ENCODE measurements at places on chromosomes 7 and 10.

DNA sequence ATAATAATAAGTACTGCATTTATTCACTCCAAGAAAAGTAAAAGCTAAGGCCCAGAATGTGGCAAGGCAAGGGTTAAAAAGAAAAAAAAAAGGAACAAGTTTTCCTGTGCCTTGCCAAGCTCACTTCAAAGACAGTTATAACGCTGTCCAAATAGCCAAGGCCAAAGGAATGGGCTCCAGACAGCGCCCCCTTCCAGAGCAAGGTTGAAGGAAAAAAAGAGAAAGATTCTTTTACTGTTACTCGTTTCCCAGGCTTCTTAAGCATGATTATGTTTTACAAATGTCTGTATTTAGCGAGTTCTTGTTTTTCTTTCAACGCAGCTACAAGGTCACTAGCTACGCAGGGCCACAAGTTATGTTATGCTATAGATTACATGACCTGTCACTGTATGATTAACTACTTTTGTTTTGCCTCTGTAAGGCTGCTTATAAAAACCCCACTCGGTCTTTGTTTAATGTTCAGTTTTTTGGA, 9.1 kb upstream of the EIF4H start:
- DNase-seq: no peak

GRCh38 chr10:43131906-43132305, 6.3 kb upstream of the CSGALNACT2 start:
- no peak for DNase-seq

- no peak for DNase-seq
Observed at GRCh38 chr10:98055841-98056516, 25.6 kb upstream of the CRTAC1 start.

GRCh38 chr10:26378861-26379294, 59.3 kb upstream of the APBB1IP start:
- DNase-seq: no peak

DNA sequence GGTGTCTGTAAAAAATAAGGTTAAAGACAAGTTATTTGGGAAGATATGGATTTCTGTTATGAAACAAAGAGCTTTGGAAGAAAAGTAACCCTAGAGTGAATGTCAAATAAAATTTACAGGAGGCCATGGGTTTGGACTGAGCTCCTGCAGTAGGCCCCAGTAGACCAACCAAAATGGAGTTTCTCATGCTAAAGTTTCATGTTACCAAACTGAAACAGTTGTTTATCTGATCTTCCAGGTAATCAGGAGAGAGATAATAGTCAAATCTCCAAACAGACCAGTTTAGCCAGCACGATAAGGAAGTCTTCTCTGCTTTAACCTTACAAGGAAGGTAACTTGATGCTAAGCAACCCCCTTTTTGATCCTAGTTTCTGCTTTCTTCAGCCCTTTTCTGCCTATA, 60.7 kb upstream of the ICA1 start:
- DNase-seq: no peak

GRCh38 chr7:5394264-5395105, 29.1 kb downstream of the TNRC18 start:
- DNase-seq: no peak

- no peak for DNase-seq
Observed at GRCh38 chr10:20817646-20818045, 79.5 kb downstream of the NEBL start.

GRCh38 chr7:85201209-85201608, 14.4 kb upstream of the SEMA3D start:
- no peak for DNase-seq

DNA sequence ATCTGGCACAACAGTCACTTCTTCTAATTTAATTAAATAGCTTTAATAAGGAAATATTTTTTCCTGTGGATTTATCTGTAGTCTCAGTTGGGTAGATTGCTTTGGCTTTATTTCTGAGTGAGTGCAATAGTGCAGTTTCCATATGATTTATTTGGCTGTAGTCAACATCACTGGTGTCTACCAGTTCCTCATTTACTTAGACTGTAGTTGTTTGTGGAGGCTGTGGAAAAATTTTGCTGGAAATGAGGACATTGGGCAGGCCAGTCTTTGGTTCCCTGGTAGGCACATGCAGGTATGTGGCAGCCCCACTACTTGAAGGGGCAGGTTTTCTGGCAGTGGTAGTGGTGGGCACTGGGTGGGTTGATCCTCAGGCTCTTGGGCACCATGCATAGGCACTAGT, 15.5 kb downstream of the TAS2R40 start:
- DNase-seq: no peak

DNA sequence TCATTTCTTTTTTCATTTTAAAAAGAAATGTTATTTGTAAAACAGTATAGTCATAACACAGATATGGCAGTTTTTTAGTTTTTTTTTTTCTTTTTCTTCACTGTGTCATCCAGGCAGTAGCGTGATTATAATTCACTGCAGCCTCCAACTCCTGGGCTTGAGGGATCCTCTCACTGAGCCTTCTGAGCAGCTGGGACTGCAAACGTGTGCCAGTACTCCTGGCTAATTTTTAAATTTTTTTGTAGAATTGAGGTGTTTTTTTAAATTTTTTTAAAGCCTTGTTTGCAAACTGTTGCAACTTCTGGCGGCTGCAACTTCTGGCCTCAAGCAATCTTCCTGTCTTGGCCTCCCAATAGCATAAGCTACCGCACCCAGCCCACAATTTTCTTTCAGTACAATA, 63.0 kb downstream of the HELLS start:
- DNase-seq: no peak

DNA sequence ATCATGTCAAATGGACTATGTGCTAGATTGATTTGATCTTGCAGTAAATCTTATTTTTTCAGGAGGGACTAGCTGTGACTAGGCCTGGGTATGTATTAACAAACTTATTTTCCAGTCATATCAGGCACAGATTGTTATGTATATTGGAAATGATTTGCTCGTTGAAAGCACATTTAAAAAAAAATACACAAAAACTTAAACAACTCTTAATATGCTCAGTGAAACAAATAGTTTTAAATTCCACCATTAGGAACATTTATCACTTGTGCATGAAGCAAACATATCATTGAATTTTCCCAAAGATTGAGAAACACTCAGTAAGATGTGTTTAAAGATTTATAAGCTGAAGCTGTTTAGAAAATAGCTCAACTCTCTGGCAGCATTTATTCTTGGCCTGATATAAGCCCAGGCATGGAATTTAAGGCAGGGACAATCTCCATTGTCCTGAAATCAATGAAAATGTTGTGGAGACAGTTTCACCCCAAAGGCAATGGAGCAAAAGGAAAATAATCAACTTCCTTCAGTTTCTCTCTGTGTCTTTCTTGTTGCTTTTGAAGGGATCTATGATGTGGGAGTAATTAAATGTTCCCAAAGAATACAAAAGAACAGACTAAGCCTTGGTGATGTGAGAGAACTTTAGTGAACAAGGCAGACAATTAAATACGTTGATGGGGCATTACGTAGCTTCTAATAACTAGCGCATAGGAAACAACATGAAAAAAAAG, 250.3 kb downstream of the GPR37 start:
- DNase-seq: no peak

- DNase-seq: peak; percentile 77
Observed at GRCh38 chr7:75762350-75762917, 9.6 kb downstream of the CCL26 start.

GRCh38 chr10:103775776-103776175, 79.6 kb downstream of the SH3PXD2A start:
- DNase-seq: peak; percentile 40

DNA sequence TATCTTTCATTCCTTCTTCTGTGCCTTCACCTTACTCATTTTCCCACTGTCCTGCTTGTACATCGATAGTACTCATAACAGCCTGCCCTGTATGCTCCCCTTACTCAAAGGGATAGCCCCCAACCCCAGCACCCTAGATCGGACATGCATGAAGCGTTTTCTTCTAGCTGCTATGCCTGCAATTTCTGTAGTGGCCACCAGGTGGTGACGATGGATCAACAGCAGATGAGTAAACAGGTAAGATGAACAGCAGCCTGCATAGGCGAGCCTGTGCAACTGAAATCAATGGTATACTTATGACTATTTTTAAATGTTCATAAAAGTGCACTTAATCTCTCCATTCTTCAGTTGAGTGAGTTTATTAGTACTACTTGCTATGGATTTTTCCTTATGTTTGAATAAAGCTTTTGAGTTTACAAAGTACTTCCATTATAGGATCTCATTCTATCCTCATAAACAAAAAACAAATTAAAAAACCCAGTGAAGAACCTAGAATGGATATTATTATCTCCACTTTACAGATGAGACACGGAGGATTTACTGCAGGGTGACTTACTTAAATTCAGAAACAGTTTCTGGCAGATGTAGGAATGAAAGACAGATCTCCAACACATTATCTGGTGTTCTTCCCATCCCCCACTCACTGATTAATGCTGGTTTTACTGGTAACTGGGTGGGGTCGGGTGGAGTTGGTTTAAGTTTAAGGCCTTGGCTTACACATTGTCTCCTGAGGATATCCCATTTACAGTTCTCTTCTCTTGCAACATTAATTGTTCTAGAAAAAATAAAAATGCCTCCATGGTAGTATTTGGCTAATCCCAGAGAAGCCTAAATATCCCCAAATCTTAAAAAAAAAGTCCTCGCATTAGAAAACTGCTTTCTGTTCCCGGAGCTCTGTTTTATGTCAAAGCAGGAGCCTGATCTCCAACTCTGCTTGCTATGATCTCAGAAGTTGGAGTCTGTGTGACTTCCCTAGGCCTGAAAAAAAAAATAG, 222.1 kb downstream of the GLI3 start:
- DNase-seq: peak; percentile 75

GRCh38 chr10:29276251-29276850, 12.5 kb upstream of the LYZL1 start:
- no peak for DNase-seq

DNA sequence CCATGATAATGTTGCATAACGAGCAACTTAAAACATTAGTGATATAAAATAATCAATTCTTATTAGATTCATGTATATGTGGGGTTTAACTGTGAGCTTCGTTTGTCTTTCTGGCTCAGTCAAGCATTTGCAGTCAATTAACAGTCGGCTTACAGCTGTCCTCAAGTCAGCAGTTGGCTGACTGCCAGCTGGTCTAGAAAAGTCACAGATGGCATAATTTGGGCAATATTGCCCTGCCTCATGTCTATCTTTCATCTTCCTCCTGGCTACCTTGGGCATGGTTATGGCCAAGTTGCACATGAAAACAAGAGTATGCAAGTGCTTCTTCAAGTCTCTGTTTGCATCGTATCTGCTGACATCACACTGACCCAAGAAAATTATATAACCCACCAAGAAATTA, 186.1 kb upstream of the ZWINT start:
- DNase-seq: peak; percentile 72

DNA sequence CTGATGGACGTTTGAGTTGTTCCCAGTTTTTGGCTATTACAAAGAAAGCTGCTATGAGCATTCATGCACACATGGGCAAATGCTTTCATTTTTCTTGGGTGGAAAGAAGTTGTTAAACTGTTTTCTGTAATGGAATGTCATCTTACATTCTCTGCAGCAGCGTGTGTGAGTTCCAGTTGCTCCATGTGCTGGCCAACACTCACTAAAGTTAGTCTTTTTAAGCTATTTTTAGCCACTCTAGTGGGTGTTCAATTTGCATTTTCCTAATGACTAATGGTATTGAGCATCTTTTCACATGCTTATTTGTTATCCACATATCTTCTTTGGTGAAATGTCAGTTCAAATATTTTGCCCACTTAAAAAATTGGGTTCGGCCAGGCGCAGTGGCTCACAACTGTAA, 82.8 kb upstream of the COL13A1 start:
- no peak for DNase-seq

GRCh38 chr10:80589726-80590373, 52.1 kb downstream of the SH2D4B start:
- DNase-seq: no peak

DNA sequence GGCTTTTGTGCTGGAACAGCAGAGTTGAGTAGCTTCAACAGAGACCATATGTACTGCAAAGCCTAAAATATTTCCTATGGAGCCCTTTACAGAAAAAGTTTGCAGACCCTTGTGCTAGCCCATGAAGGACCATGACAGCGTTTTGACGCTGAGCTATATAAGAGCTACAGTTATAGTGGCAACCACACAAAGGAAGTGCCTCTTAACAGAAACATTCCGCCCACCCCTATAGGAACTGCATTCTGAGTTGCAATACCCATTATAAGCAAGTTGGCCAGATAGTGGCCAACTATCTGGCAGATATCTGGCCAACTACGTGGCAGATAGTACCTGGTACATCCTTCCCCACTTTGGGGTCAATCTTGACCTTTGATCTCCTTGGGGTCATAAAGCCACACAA, 47.5 kb upstream of the DMBT1 start:
- DNase-seq: no peak

DNA sequence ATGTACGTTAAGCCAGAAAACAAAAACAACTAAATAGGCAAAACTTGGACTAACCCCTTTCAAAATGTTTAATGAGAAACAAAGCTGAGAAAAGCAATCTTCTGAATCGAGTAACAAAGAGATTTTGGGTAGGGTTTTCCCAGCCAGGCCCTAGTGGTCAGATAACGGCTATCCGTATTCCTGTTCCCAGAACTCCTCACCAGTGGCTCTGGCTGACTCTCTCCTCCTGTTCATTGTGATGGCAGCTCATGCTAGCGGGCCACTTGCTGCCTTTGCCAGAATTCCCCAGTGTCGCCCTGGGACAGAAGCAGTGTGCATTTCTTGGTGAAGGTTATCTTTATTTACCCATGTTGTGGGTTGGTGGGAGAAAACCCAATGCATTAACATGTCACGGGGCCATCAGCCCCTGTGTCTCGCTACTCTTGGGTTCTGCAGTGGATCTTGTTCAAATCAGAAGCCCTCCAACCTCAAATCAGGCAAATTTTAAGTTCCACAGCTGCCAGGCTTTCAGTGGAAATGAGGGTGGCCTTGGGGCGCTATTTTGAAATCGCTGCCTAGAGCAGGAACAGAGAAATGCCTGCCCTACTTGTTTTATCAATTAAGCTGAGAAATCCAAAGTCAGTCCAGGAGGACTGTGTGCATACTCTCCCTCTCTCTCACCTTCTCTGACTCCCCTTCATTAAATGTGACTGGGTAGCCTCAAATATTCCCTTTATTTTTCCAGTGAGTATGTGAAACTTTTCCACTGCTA, 164.5 kb upstream of the NPVF start:
- DNase-seq: no peak

DNA sequence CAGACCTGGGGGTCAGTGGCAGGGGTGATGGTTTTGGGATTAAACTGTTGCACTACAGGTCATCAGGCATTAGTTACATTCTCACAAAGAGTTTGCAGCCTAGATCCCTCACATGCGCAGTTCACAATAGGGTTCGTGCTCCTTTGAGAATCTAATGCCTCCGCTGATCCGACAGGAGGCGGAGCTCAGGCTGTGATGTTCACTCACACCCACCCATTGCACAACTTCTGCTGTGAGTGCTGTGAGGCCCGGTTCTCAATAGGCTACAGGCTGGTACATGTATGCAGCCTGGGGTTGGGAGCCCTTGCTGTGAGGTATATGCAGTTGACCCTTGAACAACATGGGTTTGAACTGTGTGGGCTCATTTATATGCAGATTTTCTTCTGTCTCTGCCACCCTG, 416.4 kb downstream of the GFRA1 start:
- no peak for DNase-seq

Measured in NCI-H82 (cell line).